ENCODE measurements at places on chromosomes 3 and 15. TPM values are rescaled to one million over a fixed set of nuclear protein-coding genes. Genes with fewer than 3 reads are reported as not detected.

Gene IGF2BP2
- 105 TPM for total RNA-seq

Gene C2CD4B
- not detected for total RNA-seq

GRCh38 chr3:29608414-29609327 is 327.8 kb downstream of the RBMS3 start:
- H3K36me3 ChIP-seq: no peaks in the 10 kb centered on the region
- H3K4me1 ChIP-seq: peaks cover 33% of the 10 kb centered on the region
- DNase-seq: no peak
- H3K4me3 ChIP-seq: no peak overlapping the region

DNA sequence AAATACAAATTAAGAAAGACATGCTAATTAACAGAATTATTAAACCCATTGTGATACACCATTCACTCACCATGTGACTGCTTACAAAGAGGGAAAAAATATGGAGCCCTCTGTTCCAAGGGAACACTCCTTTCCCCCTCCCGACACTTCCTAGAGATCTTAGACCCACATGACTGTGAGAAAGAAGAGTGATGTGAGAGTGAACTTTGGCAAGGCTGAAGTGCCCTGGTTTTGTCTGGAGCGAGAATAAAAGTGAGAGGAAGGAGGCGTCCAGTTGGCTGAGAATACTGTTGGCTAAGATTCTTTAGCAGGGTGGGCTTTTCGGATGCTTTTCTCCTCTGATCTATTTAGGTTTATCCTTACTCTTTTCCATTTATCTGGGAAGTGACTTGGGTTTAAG is 14.1 kb downstream of the CHL1 start:
- H3K27me3 ChIP-seq: no peaks in the 10 kb centered on the region
- no peak overlapping the region for H3K27ac ChIP-seq
- H3K4me3 ChIP-seq: no peak overlapping the region
- no peaks in the 10 kb centered on the region for H3K36me3 ChIP-seq
- DNase-seq: no peak

DNA sequence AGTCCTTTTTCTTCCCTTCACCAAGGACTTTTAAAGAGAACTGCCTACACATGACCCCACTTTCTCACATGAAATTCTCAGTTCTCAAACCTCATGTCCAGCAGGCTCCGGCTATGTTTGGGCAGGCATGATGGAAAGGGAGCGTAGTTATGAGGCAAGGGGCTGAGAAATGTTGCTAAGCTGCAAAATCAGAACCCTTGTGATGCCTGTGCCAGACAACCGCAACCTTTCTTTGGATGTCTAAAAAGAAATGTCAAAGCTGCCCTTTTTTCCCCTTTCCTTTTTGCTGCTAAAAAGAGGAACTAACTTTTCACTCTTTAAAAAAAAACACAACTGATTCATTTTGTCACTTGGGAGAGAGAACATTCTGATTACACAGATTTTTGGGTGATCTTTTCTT is 19.2 kb downstream of the GNB4 start:
- no peaks in the 10 kb centered on the region for H3K36me3 ChIP-seq
- H3K4me3 ChIP-seq: no peak overlapping the region
- no peak for DNase-seq
- H3K4me1 ChIP-seq: no peaks in the 10 kb centered on the region

GRCh38 chr15:23850666-23851065 is 163.6 kb upstream of the NDN start:
- H3K4me3 ChIP-seq: no peak overlapping the region
- no peak overlapping the region for H3K27ac ChIP-seq
- no peaks in the 10 kb centered on the region for H3K27me3 ChIP-seq
- no peaks in the 10 kb centered on the region for H3K4me1 ChIP-seq
- no peaks in the 10 kb centered on the region for H3K36me3 ChIP-seq

Gene SENP8
- total RNA-seq: 1.2 TPM

Gene PLCH1
- 4.1 TPM for total RNA-seq

DNA sequence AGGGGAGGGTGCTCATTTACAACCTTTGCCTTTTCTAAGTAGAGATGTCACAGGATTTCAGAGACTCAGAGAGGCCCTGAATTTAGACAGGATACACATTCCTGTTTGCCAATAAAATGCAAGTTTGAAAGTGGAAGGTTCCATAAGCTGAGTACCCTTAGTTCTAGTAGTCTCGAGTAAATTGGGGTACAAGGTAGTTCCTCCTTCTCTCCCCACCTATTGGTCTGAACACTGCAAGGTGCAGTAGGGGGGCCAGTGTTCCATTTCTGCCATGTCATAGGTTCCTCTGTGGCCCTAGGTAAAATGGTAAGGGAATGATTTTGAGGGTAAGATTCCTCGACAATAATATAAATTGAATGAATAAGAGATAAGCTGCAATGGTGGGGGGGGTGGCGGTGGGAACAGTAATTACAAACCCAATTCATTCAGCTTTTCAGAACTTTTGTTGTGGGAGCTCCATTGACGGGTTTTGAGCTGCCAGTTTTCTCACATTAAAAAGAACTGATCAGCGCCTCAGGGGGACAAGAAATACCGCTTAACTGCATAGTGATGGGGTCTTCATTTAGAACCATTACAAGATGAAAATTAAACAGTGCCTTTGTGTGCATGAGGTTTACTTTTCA is 5.9 kb downstream of the SOX2 start:
- no peak overlapping the region for H3K27ac ChIP-seq
- no peak overlapping the region for H3K4me3 ChIP-seq
- DNase-seq: no peak
- peaks cover 99% of the 10 kb centered on the region for H3K27me3 ChIP-seq

- no peaks in the 10 kb centered on the region for H3K36me3 ChIP-seq
- peak; percentile 79 for DNase-seq
- H3K4me1 ChIP-seq: no peaks in the 10 kb centered on the region
- no peak overlapping the region for H3K4me3 ChIP-seq
Measured at GRCh38 chr3:39189959-39190269, 2.5 kb downstream of the XIRP1 start.

- H3K27ac ChIP-seq: no peak overlapping the region
- no peaks in the 10 kb centered on the region for H3K27me3 ChIP-seq
- H3K36me3 ChIP-seq: no peaks in the 10 kb centered on the region
Measured at GRCh38 chr3:188853856-188854771, 317.7 kb upstream of the TPRG1 start.

DNA sequence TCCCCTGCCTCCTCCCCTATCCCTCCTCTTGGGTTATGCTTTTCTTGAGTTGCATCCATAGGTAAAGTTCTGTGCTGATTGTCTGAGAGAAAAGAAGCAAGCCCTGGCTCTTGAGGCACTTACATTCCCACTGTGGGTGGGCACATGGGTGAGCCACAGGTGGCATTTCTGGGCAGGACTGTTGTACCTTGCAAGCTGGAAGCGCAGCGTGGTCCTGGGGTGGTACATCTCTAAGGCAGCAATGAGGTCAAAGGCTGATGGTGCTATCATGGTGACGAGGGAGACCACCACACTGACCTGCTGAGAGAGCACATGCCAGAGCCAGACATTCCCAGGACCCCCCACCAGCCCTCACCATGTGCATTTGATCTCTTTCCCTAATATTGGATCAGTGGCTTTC is 24.7 kb downstream of the TMC3 start:
- H3K4me1 ChIP-seq: no peaks in the 10 kb centered on the region
- no peaks in the 10 kb centered on the region for H3K36me3 ChIP-seq
- H3K27me3 ChIP-seq: no peaks in the 10 kb centered on the region

Gene CCR9
- total RNA-seq: not detected

Gene DNASE1L3
- total RNA-seq: 0.63 TPM

- DNase-seq: peak; percentile 27
- no peak overlapping the region for H3K27ac ChIP-seq
- H3K4me1 ChIP-seq: no peaks in the 10 kb centered on the region
Measured at GRCh38 chr3:107710851-107711250, 188.1 kb downstream of the BBX start.

Gene SAXO2
- 3.7 TPM for total RNA-seq

GRCh38 chr3:196981657-196982056 is 13.0 kb upstream of the PIGZ start:
- no peaks in the 10 kb centered on the region for H3K27me3 ChIP-seq
- no peak for DNase-seq
- H3K27ac ChIP-seq: no peak overlapping the region
- H3K4me3 ChIP-seq: no peak overlapping the region
- no peaks in the 10 kb centered on the region for H3K36me3 ChIP-seq
- no peaks in the 10 kb centered on the region for H3K4me1 ChIP-seq

- H3K4me3 ChIP-seq: no peak overlapping the region
- no peaks in the 10 kb centered on the region for H3K27me3 ChIP-seq
- H3K27ac ChIP-seq: peak overlapping the region; percentile 43
- H3K4me1 ChIP-seq: peaks cover 13% of the 10 kb centered on the region
Measured at GRCh38 chr3:21435871-21436270, 315.1 kb downstream of the ZNF385D start.

- no peak for DNase-seq
- H3K4me1 ChIP-seq: no peaks in the 10 kb centered on the region
- no peak overlapping the region for H3K4me3 ChIP-seq
- H3K27me3 ChIP-seq: no peaks in the 10 kb centered on the region
Measured at GRCh38 chr3:160041465-160041864, 52.8 kb downstream of the IL12A start.

- peaks cover 12% of the 10 kb centered on the region for H3K4me1 ChIP-seq
- H3K36me3 ChIP-seq: no peaks in the 10 kb centered on the region
- DNase-seq: peak; percentile 33
- no peaks in the 10 kb centered on the region for H3K27me3 ChIP-seq
- H3K4me3 ChIP-seq: no peak overlapping the region
Measured at GRCh38 chr15:57025264-57025926, 107.0 kb downstream of the TCF12 start.

Gene LRRC31
- 0.04 TPM for total RNA-seq

DNA sequence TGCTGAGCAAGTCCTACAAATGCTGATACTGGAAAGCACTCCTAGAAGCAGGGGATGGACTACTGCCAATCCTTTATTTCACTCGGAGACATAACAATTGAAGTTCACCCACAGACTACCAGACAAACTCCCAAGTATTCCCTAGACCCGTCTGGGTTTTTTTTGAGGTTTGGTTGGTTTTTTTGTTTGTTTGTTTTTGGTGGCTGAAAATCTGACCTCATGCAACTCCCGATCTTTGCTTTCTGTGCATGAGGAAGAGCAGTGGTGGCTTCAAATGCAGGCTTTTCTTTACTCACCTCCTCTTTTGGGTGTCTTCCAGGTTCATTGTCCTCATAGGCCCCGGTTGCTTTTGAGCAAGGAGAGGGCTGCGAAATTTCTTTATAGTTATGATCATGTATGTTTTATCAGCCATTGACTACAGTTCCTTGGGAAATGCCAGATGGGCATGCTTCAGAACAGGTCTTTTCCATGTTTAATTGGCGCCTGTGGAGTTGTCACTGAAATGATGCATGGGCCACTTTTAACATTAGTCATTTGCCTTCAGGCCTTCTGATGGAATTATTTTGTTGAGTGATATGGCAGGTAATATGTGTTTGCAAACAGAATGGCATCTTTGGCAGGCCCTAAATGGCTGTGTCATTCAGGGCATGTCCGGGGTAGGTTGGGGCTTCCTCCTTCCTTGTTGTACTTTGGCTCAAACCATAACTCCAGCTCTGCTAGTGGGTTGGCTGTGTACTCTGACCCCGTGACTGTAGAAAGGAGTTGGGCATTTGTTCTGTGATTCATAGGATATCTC is 81.3 kb upstream of the ZBED2 start:
- H3K4me3 ChIP-seq: peak overlapping the region; percentile 87
- H3K4me1 ChIP-seq: peaks cover 53% of the 10 kb centered on the region
- H3K36me3 ChIP-seq: no peaks in the 10 kb centered on the region
- peak overlapping the region; percentile 86 for H3K27ac ChIP-seq

GRCh38 chr3:167723025-167723512 is 11.6 kb downstream of the PDCD10 start:
- no peaks in the 10 kb centered on the region for H3K4me1 ChIP-seq
- DNase-seq: no peak
- no peak overlapping the region for H3K27ac ChIP-seq
- peaks cover 15% of the 10 kb centered on the region for H3K36me3 ChIP-seq
- no peak overlapping the region for H3K4me3 ChIP-seq

DNA sequence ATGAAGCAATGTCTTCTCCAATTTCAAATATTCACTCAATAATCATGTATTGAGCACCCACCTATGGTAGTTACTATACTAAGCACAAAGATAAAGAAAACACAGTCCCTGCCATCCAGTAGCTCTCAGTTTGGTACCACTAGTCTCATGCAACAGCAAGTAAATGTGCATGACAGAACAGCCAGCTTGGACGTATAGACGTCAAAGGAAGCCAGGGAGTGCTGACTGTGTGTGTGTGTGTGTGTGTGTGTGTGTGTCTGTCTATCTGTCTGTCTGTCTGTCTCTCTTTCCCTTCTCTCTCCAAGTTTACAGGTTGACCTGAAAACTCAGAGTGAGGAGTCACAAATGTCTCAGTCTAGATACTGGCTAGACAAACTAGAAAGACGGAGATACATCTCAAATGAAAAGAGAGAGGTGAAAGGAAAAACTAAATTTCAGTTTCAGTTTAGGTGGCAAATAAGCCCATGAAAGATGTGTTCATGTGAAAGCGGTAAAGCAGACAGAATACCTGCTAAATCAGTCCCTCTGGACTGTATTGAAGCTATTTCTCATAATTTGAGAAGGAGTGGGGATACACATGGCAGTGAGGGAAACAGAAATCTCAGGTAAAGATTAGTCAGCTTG is 141.1 kb upstream of the PTPRG start:
- no peak overlapping the region for H3K27ac ChIP-seq
- H3K27me3 ChIP-seq: no peaks in the 10 kb centered on the region
- no peak overlapping the region for H3K4me3 ChIP-seq
- DNase-seq: no peak
- H3K4me1 ChIP-seq: no peaks in the 10 kb centered on the region
- H3K36me3 ChIP-seq: no peaks in the 10 kb centered on the region

DNA sequence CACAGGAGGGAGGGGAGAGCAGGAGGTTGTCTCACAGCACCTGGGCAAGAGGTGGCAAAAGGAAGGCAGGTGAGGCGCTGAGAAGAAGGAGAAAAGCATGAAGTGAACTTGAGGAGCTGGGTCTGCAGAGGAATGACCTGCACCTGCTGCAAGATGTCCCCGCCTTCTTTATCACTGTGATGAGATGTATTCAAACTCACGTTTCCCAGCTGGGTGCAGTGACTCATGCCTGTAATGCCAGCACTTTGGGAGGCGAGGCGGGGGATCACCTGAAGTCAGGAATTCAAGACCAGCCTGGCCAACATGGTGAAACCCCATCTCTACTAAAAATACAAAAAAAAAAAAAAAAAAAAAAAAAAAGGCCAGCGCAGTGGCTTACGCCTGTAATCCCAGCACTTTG is 22.2 kb upstream of the ZNF710 start:
- H3K36me3 ChIP-seq: no peaks in the 10 kb centered on the region
- H3K27me3 ChIP-seq: no peaks in the 10 kb centered on the region
- H3K4me3 ChIP-seq: no peak overlapping the region
- H3K4me1 ChIP-seq: no peaks in the 10 kb centered on the region
- DNase-seq: no peak

DNA sequence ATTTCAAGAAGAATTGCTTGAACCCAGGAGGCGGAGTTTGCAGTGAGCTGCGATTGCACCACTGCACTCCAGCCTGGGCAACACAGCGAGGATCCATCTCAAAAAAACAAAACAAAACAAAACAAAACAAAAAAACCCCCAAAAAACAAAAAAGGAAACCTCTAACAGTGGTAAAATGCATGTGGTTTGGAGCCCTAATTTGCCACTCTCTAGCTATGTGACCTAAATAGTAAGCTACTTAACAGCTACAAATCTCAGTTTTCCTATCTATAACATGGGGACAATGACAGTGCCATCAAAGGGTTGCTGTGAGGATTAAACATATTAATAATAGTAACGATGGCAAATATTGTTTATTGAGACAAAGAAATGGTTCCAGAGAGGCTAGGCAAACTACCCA is 119.4 kb upstream of the LMOD3 start:
- H3K4me3 ChIP-seq: no peak overlapping the region
- H3K4me1 ChIP-seq: peaks cover 5% of the 10 kb centered on the region
- H3K36me3 ChIP-seq: no peaks in the 10 kb centered on the region
- no peaks in the 10 kb centered on the region for H3K27me3 ChIP-seq
- DNase-seq: no peak
